Mesothelial cell of epicardium (in vitro differentiated cells): ENCODE measurements at places on chromosomes 5 and 9. TPM values are rescaled to one million over a fixed set of nuclear protein-coding genes. Genes with fewer than 3 reads are reported as not detected.

DNA sequence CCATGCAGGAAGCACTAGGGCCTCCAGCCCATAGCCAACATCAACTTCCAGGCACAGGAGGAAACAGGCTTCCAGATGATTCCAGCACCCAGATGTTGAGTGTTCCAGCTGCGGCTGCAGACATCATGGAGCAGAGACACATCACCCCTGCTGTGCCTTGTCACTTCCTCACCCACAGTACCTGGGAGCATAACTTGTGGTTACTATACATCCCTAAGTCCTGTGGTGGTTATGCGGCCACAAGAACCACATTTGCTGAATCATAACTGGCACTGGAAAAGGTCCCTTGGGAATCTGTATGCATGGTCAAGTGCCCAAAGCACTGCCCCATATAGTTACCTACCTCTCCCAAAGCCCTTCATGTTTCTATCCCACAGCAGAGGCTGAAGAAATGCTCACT, 56.6 kb downstream of the WHRN start:
- DNase-seq = no peak

Gene FOXD4
- total RNA-seq = 0.35 to 0.67 TPM (median 0.38 TPM) in 3 replicates

DNA sequence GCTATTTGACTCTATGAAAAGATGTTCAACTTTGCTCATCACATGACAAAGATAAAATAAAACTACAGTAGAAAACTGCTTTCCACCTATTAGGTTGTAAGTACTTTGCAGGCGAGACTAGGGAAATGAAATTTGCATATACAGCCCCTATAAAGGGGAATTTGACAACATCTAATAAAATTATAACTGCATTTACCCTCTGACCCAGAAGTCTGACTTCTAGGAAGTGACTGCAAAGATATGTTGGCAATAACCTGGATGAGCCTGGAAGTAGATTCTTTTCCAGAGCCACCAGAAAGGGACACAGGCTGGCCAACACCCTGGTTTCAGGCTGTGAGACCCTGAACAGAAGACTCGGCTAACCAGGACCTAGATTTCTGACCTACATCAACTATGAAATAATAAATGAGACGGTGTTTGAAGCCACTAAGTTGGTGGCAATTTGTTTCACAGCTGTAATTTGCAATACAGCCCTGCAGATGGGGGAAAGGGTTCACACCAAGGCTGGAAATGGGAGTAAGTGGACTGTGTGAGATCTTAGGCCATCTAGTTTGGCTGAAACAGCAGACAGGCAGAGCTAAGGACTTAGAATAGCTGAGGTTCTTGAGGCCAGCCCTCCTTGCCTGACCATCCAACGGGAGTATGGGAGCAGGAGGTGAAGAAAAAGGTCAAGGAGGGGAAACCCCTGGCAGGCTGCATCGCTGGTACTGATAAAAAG, 106.6 kb downstream of the SIL1 start:
- DNase-seq = no peak

Gene GGTA1
- 0.22 TPM in 1 of 3 replicates, not detected in the others for total RNA-seq
